ENCODE measurements at places on chromosomes 16 and 17.

DNA sequence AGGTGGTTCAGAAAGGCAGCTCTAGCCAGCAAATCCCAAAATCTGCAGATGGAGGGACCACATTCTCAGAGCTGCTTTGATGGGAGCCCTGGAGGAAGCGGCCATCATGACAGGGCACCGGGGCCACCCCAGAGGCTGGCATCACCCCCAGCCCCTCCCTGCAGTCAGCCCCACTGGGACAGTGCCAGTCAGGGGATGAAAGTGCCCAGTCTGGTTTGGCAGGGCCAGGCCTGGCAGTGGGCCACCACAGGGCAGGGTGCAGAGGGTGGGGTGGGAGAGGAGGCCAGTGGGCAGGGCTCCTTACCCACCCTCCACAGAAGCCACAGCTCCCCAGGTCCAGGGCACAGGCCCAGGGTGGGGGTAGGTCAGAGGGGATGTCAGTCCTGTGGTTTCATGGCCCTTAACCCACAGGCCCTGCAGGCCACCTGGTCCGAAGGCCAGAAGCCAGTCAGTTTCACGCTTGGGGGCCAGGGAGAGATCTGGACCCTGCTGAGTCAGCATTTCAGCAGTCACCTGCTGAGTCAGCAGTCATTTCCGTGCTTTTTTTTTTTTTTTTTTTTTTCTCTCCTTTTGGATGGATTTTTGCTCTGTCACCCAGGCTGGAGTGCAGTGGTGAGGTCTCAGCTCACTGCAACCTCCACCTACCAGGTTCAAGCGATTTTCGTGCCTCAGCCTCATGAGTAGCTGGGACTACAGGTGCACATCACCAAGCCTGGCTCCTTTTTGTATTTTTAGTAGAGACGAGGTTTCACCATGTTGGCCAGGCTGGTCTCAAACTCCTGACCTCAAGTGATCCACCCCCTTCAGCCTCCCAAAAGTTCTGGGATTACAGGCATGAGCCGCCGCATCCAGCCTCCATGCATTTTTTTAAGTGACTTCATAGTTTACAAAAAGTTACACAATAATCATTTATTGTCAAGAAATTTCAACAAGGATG is 10.4 kb downstream of the SLC25A10 start:
- no peak for DNase-seq

- DNase-seq, result no peak
Measured at GRCh38 chr17:14317383-14317782, 16.5 kb downstream of the HS3ST3B1 start.

- no peak for DNase-seq
Measured at GRCh38 chr16:86480444-86480843, 29.9 kb upstream of the FOXF1 start.

DNA sequence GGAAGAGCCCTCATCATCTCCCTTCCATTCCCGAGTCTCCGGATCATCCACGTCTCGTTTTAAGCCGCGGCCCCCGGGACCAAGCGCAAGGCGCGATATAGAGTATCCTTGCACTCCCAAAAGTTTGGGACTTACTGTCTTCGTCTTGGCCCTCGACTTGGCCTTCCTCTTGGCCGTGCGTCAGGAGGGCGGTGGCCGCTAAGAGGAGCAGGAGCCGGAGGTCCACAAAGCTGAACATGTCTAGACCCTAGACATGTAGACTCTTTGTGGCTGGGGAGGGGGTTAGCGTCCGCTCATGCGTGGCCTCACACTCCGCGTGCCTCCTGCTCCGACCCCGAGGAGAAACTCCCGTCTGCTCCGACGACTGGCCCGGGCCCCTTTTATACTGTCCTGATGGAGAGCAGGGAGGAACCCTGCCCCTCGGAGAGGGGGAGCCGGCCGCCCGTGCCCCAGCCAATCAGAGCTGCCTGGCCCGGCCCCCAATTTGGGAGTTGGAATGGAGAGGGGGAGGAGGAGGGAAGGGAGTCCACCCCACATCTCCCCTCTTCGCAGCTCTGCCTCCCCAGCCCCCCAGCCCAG is at the start of gene COL1A1:
COL1A1 (minus strand) TSS at position 356 of the 579 bp plus-strand sequence; CDS start at position 238, 118 bp downstream.
- DNase-seq, result no peak

- no peak for DNase-seq
Measured at GRCh38 chr16:1098266-1098991, 2.4 kb upstream of the C1QTNF8 start.

DNA sequence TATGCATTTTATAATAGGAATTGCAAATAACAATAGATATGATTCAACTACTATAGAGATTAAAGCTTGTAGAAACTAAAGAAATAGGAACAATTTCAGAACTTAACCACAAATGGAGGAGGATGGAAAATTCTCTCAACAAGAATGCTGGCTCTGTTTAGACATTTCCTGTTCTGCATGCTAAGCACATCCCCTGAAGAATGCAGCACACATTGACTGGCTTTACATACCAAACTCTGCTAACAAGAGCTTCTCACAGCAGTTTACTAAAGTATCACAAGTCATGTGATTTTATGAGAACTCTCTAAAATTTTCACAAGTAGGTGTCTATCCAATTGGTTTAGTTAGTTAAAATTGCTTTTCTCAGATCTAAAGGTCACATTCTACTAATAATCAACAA is 85.2 kb downstream of the SPAG9 start:
- no peak for DNase-seq

DNA sequence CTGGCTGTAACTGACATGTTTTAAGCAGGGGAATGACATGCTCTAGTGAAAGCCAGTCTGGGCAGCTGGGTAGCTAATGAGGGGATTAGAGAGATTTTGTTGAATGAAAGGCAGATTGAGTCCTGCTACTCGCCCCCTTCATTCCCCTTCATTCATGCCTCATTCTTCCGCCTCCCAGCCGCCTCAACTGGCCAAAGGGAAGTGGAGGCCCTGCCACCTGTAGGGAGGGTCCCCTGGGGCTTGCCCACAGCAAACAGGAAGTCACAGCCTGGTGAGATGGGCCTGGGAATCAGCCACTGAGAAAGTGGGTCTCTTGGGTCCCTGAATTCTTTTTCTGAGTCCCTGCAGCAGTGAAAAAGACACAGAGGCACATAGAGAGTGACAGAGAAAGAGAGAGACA is 1.1 kb upstream of the CD19 start:
- no peak for DNase-seq

DNA sequence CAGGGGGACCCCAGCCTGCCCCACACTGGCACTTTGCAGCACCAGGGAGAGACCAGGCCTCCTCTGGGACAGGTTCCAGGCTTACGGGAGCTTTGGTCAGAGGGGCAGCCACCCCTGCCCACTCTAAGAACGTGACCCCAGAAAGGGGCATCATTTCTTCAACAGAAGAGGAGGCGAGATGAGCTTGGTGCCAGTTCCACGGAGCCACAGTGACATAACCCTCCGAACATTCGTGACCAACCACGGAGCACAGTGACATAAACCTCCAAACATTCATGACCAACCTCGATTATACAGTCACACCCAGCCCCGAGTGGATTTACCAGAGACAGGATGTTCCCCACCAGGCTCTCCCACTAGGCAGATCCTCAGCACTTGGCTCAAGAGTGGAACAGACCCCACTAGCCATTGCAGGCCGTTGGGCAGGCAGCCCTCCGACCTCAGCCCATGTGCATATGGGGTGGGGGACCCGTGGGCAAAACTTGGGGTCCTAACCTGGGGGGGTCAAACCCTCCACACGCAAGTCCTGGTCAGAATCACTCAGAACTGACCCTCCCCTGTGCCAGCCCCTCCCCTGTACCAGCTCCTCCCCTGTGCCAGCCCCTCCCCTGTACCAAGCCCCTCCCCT is 112.9 kb downstream of the METRNL start:
- no peak for DNase-seq

DNA sequence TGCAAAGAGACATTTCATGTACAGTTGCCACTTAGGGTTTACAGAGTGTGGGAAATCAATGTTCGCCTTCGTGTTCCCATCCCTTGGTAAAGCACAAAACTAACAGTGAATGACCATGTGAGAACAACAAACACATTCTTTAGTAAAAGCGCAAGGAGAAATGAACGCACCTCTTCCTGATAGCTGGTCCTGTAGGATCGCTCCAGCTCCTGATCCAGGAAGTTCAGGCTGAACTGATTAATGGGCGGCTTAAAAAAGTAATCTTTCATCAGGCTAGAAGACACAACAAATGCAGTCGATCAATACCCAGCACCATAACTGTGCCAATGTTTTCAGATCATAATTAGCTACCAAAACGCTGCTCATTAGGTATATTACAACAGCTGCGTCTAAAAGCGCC is 108.3 kb upstream of the CREBBP start:
- no peak for DNase-seq

GRCh38 chr17:63967953-63968352 is 4.8 kb downstream of the SCN4A start:
- no peak for DNase-seq

DNA sequence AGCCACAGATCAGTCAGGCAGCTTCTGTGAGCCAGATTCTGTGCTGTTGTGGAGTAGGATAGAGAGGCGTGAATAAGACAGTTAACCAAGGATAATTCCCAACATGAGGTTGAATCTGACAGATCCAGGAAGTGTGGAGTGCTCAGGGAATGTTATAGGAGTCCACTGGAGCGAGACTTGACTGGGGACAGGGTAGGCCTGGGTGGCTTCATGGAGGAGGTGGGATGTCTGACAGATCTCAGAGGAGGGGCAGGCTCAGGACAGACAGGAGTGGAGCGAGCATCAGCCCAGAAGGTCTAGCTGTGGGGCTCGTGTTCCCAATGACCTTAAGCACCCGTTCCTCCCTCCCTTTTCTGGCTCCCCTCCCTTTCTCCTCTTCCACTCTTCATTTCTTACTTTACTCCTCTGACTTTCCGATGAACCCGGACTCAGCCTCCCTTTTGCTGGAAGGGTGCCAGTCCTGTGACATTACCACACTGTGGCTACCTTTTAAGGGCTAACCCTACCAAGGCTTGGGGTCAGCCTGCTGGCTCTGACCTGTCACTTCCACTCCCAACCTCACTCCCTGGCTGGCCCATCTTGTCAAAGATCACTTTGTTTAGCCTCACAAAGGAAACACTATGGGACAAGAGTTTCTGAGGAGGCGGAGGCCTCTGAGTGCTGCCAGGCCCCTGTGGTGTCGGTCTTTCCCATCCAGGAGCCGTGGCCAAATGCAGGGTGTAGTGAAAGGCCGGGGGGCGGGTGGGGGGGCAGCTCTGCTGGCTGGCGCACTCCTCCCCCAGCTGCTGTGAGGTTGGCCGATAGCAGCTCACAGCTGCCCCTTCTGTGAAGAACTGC is 28.5 kb upstream of the EFCAB13 start:
- no peak for DNase-seq

DNA sequence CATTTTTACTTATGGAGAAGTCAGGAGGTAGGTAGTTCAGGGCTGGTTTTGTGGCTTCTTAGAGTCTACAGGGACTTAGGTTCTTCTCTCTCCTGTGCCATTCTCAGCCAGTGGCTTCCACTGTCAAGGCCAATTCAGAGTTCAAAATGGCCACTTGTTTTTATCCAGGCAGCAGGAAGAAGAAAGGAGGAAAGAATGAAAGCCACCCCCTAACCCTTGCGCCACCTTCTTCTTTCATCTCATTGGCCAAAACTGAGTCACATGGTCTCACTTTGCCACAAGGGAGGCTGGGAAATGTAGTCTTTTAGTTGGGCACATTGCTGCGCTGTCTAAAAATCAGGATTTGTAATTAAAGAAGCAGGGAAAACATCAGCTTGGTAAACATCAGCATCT is 60.8 kb upstream of the MED9 start:
- DNase-seq, result no peak

DNA sequence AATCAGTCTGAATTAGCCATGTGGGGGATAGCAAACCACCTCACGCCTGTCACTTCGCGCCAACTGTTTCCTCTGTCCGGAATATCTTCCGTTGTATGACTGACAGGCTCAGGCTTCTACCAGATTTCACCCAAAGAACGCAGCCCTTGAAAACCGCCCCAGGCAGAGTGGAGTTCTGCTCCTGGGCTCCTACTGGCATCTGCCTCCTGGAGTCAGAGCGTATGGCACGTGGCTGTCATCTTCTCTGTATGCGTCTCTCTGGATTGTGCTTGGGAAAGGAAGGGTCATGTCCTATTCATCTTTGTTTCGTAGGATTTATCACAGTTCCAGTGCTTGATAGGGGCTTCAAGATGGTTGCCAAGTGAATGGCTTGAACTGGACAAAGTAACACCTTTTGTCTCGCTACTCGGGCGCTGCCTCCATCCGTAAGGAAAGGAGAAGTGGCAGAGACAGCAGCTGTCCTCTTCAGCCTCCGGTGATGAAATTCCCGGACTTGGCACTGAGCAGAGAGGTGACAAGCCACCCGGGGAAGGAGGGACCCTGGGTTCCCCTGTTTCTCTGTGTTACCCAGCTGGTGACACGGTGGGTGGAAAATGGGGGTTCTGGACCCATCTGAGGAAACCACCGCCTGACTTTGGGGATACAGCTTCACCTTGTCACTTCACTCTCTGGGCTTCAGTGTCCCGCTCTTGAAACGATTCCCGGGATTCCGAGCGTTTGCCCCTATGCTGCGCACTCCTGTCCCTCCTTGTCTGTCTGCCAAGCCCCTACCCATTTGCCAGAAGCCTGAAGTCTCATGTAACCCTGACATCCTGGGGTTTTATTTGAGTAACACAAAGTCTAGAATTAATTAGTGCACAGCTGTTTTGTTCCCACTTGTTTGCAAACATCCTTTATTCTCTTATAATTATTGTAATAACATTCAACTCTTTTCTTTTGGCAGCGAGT is 13.9 kb downstream of the KIAA0513 start:
- no peak for DNase-seq

DNA sequence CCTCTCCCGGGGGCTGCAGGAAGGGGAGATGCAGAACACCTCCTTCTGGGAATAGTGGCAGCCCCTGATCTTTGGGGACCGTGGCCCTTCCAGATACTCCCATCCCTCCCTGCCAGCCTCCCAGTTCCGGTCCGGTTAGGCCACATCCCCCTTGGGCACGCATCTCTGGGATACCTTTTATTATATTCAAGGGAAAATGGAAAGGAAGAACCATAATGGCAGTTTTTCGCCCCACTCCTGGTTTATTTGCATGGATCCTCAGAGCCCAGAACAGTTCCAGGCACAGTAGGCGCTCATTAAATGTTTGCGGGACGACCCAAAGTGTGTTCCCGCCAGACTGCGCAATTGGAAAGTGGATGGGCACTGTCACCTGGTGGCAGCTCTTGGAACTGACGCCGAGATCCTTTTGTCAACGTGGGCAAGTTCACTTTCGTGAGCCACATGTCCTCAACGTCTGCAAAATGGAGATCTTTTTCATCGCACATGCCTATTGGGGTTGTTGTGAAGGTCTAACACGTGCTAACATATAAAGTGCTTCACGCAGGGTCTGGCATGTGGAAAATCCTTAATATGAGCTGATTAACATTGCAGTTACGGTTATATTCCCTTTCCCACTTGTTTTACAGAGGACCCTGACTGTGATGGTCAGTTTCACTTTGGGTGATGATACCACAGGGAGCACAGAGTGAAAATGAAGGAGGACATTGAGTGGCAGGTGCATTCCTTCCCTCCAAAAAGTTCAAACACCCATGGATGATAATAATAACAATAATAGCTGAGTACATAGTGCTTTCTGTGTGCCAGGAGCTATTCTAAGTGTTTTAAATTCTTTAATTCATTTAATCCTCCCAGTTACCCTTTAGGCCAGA is 1.7 kb upstream of the GPRC5B start:
- DNase-seq, result peak; percentile 54

GRCh38 chr16:70737377-70738082 is 51.7 kb upstream of the MTSS2 start:
- peak; percentile 34 for DNase-seq
